ENCODE measurements at places on chromosomes 12 and 14.
A peak's percentile ranks its signal among the peaks of the same experiment; 100 is the strongest.

DNA sequence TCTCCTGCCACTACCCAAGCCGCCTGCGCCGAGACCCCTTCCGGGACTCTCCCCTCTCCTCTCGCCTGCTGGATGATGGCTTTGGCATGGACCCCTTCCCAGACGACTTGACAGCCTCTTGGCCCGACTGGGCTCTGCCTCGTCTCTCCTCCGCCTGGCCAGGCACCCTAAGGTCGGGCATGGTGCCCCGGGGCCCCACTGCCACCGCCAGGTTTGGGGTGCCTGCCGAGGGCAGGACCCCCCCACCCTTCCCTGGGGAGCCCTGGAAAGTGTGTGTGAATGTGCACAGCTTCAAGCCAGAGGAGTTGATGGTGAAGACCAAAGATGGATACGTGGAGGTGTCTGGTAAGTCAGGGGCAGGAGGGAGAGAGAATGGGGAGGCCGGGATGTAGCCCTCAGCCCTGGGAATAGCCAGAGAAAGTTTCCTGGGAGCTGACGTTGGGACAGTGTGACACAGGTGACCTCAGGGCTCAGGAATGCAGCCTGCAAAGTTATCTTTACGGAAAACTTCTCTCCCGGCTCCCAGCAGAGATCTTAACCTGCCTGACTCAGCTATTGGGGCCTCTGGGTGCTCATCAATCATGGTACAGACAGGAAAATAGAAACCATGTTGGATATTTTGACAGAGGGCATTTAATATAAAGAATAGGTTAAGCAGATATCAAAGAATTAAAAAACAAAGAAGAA is 747 bp downstream of the HSPB8 start:
- DNase-seq, result no peak

- DNase-seq, result no peak
These were observed 68.7 kb downstream of the EID3 start for GRCh38 chr12:104372061-104372720.

GRCh38 chr12:91852634-91853033 is 293.0 kb downstream of the BTG1 start:
- DNase-seq, result peak; percentile 53

DNA sequence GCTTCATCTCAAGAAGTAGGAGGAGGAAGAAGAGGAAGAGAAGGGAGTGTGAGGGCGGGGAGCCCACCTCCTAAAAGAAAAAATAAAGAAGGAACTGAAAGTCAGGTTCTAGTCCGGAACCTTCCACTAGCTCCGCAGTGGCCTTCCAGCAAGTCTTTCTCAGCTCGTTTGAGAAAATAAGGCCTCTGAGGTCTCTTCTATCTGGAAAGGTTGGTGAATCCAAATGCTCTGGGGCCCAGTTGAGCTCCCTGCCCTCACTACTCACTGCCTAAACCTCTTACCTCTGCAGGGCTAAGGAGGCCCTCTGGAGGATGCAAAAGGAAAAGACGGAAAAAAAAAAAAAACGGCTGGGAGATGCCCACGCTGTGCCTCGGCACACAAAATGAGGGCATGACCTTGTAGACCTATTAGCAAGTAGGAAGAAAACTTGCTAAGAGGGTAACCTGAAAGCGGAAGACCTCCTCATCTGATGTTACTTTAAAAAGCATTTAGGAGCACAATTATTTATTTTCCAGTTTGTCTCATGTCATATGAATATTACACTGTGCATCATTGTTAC is 35.9 kb downstream of the FBLN5 start:
- DNase-seq, result no peak

GRCh38 chr12:43329375-43329774 is 222.6 kb downstream of the ADAMTS20 start:
- DNase-seq, result no peak

GRCh38 chr14:21436567-21437062 is 19.3 kb downstream of the CHD8 start:
- no peak for DNase-seq

GRCh38 chr14:104587641-104588040 is 8.1 kb downstream of the C14orf180 start:
- no peak for DNase-seq

GRCh38 chr14:49972131-49972671 is 79.3 kb downstream of the ARF6 start:
- DNase-seq, result no peak

- DNase-seq, result peak; percentile 23
These were observed 48.7 kb upstream of the PLXNC1 start for GRCh38 chr12:94099632-94100031.

DNA sequence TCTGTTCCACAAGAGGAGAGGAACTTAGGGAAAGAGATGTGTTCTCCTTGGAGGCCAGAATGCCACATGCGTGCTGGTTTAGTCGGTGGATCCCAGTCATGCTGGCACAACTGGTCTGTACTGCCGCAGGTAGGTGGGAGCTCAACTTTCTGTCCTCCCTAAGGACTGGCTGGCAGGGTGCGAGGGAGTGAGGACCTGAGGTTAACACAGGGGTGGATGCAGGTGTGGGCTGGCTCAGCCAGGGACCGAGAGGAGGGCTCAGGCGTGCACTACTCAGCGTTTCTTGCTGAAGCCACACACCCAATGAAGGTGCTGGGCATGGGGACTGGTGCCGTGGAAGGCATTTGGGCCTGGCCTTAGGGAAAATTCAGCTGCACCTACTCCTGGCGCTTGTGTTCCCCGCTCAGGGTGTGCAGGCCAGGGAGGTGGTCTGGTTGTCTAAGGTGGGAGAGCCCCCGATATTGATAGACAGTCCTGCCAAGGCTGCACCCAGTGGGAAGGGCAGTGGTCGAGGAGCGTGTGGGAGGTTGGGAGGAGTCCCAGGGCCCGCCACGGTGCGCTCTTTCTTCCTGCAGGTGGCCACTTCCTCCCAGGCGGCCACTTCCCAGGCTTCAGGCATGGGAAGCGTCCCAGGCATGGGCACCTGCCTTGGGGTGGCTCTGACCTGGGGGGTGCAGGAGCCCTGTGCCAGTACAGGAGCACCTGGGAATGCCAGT is 138.4 kb downstream of the ADGRD1 start:
- no peak for DNase-seq

- no peak for DNase-seq
These were observed 6.0 kb downstream of the SDS start for GRCh38 chr12:113397497-113398197.

DNA sequence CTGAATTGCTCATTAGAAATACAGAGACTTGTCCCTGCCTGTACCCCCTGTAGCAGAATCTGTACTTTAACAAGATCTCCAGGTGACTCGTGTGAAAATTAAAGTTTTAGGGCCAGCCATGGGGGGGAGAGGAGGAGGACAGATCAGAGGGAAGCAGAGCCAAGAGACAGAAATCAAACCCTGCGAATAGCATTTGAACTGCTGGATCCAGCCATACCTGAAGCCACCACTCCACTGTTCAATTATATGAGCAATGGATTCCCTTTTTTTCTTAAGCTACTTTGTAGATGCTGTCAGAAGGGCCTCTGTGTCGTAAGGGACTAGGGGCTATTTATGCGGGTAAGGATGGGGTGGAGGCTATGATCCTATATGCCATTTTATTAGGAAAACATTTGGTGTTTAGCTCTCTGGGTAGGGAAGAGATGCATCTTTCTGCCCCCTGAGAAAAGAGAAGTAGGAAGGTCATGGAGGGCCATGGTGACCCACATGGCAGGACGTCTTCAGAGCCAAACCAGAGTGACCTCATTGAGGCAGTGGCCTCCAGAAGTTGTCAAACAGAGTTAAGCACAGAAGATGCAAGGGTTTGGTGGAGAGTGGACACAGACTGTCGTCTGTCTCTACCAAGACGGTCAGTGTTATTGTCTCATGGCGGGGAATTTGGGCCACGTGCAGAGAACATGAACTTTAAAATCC is 203.9 kb downstream of the PHETA1 start:
- no peak for DNase-seq

- DNase-seq, result peak; percentile 75
These were observed 2.1 kb upstream of the GPD1 start for GRCh38 chr12:50101663-50102062.

DNA sequence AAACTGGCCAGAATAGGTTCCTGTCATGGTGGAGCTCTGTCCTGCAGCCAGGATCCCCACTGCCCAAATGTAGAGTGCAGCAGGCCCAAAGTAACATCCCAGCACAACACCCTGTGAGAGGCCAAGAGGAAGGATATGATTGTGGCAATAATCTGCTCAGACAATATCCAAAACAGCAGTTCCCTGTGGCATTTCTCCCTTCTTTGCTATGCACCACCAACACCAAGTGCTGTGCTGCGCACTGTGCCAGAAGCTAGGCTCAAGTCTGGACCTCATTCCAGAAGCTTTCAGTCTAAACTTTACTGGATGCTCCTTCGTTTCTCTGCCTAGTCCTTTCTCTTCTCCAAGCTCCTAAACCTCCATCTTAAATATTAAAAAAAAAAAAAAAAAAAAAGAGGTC is 33.4 kb downstream of the SLC11A2 start:
- peak; percentile 42 for DNase-seq

- no peak for DNase-seq
These were observed 258.1 kb downstream of the PCNX1 start for GRCh38 chr14:71165121-71166031.

DNA sequence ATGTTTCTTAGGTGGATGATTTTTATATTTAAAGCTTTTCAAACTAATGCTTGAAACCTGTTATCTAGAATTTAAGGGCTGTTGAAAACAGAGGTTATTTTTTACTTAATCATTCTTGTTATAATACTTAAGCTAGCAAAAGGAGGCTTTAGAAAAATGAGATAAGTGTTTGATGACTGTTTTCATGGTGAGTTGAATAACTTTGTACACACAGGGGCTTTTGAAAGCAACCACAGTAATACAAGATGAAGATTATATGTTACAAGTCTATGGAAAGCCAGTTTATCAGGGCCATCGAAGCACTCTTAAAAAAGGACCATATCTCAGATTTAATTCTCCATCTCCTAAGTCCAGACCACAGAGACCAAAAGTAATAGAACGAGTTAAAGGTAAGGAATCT is 33.3 kb downstream of the KIAA0586 start:
- DNase-seq, result no peak

- DNase-seq, result no peak
These were observed 36.4 kb downstream of the CAND1 start for GRCh38 chr12:67305544-67305943.

DNA sequence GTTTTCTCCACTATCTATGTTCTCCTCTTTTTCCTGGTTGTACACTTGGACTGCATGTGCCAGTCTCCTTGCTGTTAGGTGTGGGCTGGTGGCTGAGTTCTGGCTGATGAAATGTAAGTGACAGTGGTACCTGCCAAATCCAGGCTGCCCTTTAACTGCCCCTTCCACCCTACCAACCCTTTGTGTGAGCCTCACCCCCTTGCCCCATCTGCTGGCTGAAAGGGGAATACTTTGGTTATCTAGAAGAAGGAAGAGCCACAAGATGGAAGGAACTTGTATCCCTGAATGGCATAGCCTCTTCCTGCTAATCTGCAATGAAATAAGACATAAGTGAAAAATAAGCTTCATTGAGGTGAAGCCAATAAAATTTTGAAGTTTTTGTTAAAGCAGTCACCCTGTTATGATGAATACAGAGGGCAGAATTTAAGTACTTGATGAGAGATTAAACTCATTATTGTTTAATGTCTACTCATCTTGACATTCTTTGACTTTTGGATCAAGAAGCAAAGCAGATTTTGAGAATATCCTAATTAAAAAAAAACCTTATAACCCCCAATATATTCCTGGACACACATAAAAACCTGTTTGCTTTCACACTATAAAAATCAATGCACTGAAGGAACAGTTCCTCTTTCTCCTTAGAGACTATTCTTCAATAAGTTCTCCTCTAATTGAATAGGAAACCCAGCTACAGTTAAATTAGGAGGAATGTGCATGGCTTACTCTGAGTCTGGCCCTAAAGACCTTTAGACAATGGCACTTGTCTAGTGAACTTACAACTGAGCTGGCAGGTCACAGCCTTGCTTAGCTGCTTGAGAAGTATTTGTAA is 262.6 kb upstream of the BTG1 start:
- no peak for DNase-seq

- DNase-seq, result no peak
These were observed 34.2 kb upstream of the PLEKHA5 start for GRCh38 chr12:19095331-19095730.

- no peak for DNase-seq
These were observed 152.1 kb downstream of the TMTC2 start for GRCh38 chr12:82838827-82839226.

DNA sequence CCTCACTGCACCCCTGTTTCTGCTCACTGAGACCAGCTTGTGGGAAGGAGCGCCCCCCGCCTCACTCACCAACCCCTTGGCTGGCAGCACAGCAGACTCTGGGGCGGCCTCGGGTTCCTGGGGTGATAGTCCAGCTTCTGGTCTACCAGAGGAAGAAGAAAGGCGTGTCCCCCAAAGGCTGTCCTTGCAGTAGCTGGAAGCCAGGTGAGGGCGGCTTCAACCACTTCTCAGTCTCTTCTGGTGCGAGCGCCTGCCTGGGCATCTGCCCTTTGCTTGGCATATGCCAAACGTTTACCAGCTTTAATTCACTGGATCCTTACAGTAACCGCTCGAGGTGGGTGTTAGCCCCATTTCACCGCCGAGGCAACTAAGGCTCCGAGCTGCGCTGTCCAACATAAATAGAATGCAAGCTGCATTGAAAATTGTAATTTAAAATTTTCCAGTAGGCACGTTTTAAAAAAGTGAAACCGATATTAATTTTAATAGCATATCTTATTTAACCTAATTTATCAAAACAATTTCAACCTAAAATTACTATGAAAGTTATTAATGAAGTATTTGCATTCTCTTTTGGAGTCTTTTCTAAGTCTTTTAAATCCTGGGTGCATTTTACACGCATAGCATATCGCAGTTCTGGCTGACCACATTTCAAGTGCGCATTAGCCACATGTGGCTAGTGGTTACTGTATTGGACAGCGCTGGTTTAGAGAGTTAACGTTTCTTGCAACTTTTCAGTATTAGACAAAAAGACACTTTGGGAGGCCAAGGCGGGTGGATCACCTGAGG is 872 bp downstream of the FAM177A1 start:
- DNase-seq, result peak; percentile 66

- peak; percentile 54 for DNase-seq
These were observed 667.5 kb upstream of the TMEM132C start for GRCh38 chr12:127599436-127599835.

GRCh38 chr14:26851793-26852192 is 254.0 kb upstream of the NOVA1 start:
- DNase-seq, result no peak

DNA sequence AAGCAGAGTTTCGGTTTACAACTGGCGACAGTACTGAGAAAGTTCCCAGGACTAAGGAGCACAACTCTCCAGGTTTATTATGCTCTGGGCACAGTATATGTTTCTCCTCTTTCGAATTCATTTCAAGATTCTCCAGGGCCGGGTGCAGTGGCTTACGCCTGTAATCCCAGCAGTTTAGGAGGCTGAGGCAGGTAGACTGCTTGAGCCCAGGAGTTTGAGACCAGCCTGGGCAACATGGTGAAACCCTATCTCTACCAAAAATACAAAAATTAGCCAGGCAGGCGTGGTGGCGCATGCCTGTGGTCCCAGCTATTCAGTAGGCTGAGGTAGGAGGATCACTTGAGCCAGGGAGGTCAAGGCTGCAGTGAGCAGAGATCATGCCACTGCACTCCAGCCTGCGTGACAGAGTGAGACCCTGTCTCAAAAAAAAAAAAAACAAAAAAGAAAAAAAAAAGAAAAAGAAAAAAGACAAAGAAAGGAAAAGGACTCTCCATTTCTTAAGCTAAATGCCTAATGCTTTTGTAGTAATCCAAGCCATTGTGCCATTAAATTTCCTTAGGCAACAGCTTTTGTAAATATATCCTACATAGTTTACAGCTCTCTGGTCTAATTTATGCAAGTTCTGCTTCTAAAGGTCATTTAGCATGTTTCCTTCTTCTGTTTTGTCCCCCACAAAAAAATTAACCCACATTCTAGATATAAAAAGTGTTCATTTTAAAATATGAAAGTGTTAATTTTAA is 34.8 kb downstream of the ATL1 start:
- DNase-seq, result no peak

Data from brain (organoid and tissue), 16 donors.